ENCODE measurements at places on chromosomes 11 and 22.

GRCh38 chr11:97460091-97460490, 1070.3 kb downstream of the JRKL start:
- ATAC-seq, result no peak

- no peak for ATAC-seq
Measured at GRCh38 chr11:12735262-12735661, 61.0 kb downstream of the TEAD1 start.

DNA sequence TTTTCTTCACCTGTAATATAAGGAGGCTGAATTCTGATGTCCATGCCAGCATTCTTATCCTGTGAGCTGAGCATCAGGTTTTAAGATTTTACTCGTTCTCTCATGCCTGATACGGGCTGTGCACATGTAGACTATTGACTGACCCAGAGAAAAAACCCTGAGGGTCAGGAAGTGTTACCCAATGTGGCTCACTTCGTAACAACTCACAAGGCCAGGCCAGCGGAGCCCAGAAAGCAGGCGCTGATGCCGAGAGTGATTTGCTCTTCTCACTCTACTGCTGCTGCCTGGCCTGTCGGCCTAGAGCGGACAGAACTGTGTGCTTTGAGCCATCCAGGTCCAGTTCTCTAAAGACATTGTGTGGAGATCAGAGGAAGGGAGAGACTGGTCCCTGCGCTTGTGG, 10.8 kb downstream of the THYN1 start:
- no peak for ATAC-seq

GRCh38 chr11:47485107-47485506, 36.2 kb upstream of the RAPSN start:
- no peak for ATAC-seq

DNA sequence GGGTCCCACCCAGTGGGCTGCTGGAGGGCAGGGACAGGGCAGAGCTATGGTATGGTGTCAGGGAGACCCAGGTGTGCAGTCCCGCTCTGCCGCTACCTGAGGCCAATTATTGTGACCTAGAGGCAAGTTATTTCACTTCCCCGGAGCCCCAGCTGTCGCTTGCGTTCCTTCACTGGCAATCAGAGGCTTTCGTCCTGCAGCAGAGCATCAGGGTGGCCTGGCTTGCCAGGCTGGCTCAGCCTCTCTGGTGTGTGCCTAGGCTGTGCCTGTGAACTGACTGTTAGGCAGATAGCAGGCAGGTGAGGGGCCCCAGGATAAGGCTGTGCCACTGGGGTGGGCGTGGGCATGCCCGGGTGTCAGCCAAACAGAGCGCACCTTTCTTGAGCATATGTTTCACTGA, 31.4 kb downstream of the GLB1L2 start:
- no peak for ATAC-seq

- ATAC-seq, result no peak
Measured at GRCh38 chr11:58965246-58965985, 26.1 kb downstream of the GLYATL1 start.

Measured in SK-N-SH treated with all-trans-retinoic acid at 6 μM for 48 hours (cell line).